AML-193 (cell line): ENCODE measurements at places on chromosomes 2 and 18.
A peak's percentile ranks its signal among the peaks of the same experiment; 100 is the strongest.

DNA sequence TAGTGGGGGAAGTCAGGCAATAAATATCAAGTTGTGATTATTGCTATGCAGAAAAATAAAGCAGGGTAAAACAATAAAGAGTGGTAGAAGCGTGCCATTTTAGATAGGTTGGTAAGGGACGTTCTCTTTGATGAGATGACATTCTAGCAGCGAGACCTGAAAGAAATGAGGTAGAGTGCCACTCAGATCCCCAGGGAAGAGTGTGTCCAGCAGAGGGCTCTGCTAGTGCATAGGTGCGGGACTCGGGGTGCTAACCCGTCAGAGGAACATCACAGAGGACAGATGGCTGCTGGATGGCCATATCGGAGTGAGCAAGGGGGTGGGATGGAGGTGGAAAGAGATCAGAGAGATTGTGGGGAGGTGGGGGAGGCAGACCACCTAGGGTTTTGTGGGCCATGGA is 16.3 kb upstream of the GTF2A1L start:
- DNase-seq: peak; percentile 15

GRCh38 chr2:65016789-65017188 is 27.6 kb downstream of the SLC1A4 start:
- no peak for DNase-seq

GRCh38 chr2:143261986-143262385 is 132.8 kb downstream of the ARHGAP15 start:
- peak; percentile 80 for DNase-seq

DNA sequence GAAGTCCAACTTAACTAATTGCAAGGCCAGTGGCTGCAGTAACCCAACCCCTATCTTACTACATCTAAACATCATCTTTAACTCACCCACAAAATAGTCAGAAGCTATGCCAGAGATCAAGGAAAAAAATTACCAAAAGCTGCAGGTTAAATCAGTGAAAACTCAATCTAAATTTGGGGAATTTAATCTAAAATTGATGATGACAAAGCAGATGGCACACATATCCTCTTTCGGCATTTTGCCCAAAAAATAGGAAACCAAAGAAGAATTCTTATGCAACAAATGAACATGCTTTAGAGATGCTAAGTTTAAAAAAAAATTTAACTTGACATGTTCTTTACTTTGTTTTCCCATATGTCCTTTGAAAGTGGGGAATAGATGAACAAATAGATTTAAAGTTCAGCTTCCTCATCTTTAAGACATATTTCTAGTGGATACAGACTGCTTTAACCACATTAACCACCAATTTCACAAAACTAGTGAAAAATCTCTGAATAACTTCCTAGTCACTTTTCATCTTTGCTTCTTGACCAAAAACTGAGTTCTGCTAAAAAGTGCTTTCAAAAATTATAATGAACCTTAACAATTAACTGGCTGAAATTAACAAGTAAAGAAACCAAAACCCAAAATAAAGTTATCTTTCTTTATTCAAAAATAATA is 74.3 kb upstream of the CCDC150 start:
- DNase-seq: peak; percentile 33

DNA sequence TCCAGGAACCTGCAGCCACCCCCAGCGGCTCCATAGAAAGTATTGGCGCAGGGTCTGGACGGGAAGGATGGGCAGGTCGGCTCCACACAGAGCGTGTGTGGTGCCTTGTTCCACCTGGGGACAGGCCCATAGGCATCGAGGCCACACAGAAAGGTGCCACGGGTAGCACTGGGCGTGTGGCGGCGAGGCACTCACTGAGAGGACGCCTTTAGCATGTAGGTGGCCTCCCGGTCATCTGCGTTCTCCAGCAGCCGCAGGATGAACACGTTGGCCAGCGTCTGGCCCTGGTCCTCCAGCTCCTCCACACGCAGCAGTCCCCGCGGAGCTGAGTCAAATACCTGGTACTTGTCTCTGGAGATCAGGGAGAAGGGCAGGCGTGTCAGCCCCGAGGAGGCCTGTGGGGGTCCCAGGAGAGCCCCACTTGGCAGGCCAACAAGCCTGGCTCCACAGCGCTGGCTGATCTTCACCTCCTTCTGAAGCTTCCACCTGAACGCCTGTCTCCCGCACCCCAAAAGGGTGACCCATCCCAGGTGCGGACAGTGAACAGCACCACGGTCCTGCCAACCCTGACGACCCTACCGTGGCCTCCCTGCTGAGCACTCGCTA is 13.2 kb downstream of the SNORC start:
- DNase-seq: no peak

DNA sequence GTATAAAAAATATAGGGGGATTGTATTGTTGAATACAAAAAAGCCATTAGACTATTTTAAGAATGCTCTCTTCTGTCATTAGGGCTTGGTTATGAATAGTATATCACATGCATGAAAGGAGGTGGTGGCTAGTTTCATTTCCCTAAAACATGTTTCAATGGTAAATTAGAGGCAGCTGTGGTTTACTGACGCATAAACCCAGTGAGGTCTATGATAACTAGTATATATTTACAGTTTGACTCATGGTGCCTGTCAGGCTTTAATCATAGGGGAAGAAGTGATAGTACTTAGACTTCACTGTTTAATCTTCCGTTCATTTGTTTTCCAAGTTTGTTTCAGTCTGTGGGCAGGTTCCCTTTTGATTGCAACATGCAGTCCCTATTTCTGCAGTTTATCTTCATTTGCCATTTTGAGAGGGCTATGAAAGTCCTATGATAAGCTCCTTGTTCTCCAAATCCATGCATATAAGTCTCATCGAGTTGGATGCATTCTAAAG is 55.1 kb upstream of the MAP4K3 start:
- DNase-seq: peak; percentile 42

GRCh38 chr18:73060666-73061288 is 193.0 kb upstream of the NETO1 start:
- no peak for DNase-seq

- DNase-seq: no peak
These were observed 185.9 kb upstream of the KLHL14 start for GRCh38 chr18:32958746-32959145.

DNA sequence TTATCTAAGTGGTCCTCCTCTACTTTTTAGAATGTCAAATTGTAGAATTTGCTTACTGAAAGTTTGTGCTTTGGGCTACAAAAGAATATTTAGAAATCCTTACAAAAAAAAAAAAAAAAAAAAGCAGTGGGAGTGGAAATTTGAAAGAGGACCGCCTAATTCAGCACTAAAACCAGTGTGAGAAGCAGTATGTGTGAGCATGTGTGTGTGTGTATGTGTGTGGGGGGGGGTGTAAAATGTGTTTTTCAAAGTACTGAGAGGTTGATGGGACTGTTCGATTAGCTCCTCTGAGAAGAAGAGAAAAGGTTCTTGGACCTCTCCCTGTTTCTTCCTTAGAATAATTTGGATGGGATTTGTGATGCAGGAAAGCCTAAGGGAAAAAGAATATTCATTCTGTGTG is at the start of gene VIT:
VIT (plus strand) TSS at position 175 of the 400 bp plus-strand sequence. CDS start 19,664 bp downstream, outside the sequence.
- no peak for DNase-seq

GRCh38 chr2:237883951-237884446 is 24.6 kb downstream of the RAMP1 start:
- DNase-seq: no peak

DNA sequence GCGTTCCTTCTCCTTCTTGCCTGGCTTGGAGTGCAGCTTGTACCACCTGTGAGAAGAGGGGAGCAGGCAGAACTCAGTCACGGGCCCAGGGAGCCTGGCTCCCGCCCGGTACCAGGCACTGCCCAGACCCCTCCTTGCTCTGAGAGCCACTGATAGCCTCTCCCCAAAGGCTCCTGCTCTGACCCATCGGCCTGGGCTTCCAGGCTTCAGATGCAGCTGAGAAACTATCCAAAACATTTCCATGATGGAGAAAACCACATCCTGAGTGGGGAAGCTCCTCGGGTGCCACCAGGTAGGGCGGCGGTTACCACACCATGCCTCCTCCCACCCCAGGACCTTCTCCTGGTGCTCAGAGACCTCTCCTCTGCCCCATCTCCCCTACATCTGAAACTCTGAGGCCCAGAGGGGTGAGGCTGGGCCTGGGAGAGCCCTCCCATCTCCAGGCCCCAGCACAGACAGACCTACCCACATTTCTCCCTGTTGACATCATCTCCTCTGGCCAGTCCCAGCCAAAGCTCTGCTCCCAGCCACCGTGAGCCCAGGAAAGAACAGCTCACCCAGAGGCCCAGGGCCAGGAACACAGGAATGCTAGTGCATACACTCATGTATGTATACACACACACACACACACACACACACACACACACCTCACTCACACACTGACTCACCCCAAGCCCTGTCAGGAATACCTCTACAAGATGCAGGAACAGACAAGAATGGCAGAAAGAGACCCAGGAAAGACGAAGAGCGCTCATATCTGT is 17.9 kb upstream of the SFXN5 start:
- no peak for DNase-seq

GRCh38 chr2:201248288-201248844 is 12.0 kb upstream of the CASP8 start:
- no peak for DNase-seq

DNA sequence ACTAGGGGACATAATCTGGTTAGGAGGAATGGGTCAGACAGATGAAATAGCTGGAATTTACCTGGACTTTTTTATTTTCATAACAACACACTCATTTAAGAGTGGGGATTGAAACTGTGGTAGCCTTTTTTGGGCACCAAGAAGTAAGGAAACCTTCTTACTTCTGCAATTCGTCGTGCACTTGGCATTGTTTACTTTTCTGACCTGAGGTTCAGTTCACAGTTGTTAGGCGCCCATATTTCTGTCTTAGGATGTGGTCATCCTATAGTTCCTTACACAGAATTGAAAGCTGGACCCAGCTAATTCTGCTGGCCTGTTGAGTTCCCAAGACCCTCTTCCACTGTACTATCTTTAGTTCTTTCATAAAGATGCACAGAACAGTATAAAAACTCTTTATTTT is 72.9 kb downstream of the TMX3 start:
- DNase-seq: no peak

DNA sequence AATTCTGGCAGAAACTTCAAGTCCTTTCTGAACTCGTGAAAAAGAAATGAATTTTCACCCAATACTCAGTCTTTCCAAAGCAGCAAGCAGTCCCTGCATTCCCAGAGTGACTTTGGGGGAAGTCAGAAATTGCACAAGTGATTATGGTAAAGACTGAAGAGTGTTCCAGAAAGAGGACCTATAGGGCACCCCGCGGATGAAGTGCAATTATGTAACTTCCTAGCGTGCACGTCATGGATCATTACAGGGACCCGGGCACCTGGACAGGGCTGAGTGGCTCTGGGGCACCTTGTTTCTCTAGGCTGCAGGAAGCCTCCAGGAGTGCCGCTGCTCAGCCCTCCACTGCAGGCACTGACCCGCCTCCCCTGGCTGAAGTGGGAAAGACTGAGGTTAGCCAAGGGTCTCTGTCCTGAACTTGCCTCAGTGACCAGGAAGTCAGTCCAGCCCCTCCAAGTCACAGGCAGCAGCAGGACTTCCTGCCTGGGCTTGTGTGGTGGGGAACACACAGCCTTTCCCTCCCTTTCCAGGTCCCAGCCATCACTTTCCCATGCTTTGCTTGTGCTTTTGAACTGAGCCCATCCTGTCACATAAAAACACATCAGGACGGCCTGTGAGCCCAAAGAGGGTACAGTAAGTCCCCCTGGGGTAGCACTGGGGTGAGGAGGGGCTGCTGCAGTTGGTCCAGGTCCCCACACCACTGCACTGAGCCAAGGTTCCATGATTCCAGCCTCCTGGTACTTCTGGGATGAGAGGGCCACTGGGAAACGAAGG is 19.8 kb downstream of the TMEM185B start:
- peak; percentile 41 for DNase-seq

DNA sequence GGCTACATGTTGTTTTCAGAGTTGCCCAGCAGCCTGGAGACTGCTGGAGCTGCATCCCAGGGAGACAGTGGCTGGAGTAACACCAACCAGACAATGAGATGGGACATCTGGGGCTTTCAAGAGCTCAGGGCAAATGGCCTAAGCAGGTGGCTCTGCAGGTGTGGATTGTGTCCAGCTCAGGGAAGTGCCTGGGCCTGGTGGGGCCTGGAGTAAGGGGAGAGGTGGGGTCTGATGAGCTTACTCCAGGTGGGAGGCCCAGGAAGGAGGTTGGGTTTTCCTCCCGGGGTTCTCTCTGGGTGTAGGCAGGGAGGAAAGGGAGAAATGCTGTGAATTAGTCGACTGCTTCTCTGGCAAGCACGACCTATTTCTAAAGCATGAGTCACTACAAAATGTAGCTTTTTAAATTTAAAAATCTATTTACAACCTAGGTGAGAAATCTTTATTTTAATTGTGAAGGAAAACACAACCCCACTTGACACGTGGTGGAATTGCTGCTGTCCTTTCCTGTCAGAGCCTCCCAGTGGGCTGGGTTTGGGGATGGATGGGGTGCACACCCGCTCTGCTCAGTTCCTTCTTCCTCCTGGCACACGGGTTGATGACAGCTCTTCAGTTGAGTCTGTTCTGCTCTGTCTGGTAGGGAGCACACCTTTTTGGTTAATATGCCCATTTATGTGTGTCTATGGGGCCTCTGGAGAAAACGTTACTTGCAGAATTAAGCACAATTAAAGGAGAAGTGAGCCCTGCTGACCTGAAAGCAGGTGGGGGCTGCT is 81.6 kb downstream of the SH3RF3 start:
- no peak for DNase-seq

DNA sequence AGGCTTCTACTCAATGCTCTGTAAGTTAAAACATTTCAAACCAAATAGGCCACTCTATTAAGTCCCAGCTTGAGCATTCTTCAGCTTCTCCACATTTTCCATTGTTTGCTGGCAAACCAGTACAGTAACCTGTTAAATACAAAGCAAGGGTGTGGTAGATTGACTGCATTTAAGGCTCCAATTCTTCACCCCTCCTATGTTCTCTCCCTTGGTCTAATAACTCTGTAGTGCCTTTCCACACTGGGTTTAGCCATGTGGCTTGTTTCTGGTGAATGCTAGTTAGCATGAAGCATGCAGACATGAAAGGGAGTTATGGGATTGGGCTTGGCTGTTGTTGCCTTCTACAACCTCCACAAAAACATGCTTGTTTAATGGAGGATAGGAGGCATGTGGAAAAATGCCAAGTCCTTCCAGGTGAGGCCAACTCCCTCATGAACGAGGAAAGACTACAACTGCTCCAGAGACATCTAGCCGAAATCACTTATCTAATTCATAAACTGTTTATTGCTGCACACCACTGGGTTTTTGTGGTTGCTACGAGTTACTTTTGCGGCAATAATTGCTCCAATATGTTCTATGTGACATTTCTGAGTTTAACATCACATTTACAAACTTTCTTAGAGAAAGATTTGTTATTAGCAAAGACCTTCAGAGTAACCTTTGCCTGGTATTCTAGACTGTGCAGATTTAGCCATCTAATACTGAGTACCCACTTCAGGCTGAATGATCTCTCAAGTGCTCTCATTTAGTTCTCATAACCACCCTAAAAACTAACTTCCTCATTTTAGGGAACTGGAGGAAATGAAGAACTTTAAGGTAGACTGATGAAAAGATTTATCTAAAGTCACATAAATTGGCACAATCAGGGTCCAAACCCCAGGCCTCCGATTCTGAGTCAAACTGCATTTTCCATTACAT is 104.0 kb downstream of the SMAD2 start:
- no peak for DNase-seq

GRCh38 chr2:36559221-36559942 is 38.6 kb downstream of the FEZ2 start:
- DNase-seq: no peak

- DNase-seq: no peak
These were observed 2.0 kb upstream of the MYT1L start for GRCh38 chr2:2333076-2333475.

GRCh38 chr18:36692921-36693332 is 135.9 kb downstream of the TPGS2 start:
- no peak for DNase-seq
